NCI-H187 (cell line): ENCODE measurements at places on chromosomes 2 and 18.

GRCh38 chr2:204116159-204116792 is 179.7 kb downstream of the ICOS start:
- no peak for DNase-seq

DNA sequence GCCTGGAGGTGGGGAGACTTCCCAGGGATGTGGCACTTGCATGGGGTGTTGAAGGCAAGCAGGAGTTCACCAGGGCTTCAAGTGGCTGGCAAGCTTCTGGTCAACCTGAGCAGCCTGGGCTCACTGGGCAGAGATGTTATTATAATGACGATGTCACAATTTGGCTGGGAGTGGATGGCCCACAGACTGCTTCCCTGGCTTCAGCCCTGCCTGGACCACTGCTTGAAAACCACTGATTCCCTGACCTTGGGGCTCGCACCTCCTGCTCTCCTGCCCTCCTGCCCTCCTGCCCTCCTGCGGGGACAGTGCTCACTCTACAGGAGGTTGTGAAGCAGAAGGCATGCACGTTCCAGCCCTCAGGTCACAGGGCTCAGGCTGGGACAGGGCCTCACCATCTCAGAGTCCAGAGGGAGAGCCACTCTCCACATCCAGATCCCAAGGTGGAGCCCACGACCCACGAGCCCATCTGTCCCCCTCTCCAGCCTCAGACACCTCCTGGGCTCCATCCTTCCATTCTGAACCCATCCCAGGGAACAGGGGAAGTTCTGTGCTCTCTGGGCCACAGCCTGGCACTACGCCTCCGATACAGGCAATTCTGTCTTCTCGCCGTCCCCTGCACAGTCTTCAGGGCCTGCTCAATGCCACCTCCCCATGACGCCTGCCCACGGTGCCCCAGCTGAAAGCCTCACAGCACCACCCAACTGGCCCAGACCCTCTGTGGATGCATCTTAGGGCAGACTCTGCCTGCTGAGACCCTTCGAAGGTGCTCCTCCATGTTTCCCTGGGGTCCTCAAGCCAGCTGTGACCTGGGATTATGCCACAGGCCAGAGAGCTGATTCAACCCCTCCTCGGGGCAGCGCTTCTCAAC is 241.6 kb upstream of the RAB6C start:
- no peak for DNase-seq

DNA sequence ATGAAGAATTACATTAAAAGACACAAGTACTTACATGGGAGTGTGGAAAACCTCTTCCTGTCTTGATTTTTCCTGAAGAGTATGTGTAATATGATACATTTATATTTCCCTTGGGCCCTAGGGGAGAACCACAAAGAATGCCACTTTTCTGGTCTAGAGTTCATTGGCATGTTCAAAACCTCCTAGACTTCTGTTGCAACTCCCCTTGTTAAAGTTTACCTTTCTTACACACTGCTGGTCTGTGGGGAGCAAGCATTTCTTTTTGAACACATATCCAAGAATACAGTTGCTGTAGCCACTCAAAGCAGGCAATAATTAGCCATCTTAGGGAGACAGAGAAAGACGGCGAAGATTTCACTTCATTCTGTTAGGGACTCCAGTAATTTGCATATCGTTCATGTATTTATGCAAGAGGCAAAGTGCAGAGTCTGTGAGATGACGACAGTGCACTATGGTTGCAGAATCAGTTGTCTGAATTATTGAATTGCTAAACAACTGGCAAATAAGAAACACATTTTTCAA is 103.5 kb downstream of the NOL4 start:
- DNase-seq: no peak

DNA sequence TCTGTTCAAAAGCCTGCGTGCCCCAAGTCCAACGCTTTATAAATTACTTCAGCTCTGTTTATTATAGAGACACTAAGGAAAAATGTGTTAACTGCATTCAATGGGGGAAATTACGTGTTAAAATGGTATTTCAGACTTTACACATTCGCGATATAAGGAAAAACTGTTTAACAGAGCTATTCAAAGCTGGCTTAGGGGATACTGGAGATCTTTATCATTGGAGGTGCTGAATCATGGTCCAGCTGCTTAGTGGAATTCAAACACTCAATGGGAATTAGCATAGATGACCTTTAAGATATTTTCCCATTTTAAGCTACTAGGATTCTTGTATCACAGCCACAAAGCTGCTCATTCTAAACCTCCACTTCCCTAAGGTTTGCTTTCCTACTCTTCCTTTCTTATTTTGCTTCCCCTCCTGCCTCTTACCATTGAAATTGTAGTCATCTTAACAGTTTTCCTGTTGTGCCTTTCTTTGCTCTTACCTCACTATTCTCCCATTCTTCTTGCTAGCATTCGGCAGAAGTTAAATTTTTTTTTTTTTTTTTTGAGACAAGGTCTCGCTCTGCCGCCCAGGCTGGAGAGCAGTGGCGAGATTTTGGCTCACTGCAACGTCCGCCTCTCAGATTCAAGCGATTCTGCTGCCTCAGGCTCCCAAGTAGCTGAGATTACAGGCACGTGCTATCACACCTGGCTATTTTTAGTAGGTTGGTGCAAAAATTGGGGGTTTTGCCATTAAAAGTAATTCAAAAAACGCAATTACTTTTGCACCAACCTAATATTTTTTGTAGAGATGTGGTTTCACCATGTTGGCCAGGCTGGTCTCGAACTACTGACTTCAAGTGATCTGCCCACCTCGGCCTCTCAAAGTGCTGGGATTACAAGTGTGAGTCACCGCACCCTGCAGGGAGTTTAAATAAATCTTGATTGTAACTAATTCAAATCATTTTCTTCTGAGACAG is 6.5 kb downstream of the SULT6B1 start:
- no peak for DNase-seq

DNA sequence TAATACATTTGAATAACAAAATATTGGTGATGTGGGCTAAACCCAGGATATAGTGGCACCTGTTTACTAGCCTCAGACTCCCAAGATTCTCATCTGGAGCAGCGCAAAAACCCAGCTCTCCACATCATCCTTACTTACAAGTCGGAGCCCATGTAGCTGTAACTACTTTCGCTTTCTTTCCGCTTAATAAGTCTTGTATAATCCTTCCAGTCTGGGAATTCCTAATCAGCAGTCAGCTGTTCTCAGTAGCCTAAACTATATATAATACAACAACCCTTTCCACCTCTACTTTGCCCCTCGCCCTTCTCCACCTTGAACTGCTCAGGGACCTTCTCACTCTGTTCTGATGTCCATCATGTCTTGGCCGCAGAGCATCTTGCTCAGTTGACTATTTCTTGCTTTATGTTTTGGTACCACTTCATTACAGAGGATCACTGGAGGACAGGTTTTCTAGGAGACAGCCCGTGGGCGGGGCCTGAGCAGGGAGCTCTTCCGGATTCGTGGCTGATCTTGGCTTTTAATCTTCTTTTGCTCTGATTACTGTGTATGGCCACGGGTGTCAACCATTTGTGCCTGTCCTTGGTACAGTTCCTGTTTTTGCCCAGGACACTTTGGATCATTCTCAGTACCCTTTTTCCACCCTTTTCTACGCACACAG is 119.9 kb upstream of the SERTAD2 start:
- no peak for DNase-seq

- no peak for DNase-seq
These were observed 41.4 kb upstream of the AKAIN1 start for GRCh38 chr18:5238371-5238976.

DNA sequence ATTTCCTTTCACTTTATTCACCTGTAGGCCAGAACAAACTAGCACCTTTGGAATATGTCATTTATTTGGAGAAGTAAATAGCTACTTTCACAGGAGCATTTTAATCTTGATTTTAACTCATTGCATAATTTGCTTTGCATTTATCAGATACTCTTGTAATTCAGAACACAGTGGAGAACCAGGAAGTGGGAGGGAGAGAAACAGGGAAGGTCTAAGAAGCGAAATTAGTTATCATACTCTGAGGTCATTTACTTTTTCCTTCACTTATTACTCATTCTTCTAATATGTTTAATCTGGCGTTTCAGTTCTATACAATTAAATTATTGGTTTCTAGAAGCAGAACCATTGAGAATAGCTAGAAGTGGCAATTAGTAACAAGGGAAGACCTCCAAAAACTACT is 20.7 kb downstream of the RBM44 start:
- no peak for DNase-seq

- DNase-seq: no peak
These were observed 26.1 kb downstream of the PKDCC start for GRCh38 chr2:42073739-42074503.

GRCh38 chr2:239549711-239550255 is 149.0 kb upstream of the HDAC4 start:
- DNase-seq: no peak

- DNase-seq: no peak
These were observed 1.2 kb upstream of the RAD51AP2 start for GRCh38 chr2:17519486-17519885.

GRCh38 chr2:57330447-57330846 is 716.2 kb upstream of the VRK2 start:
- no peak for DNase-seq

DNA sequence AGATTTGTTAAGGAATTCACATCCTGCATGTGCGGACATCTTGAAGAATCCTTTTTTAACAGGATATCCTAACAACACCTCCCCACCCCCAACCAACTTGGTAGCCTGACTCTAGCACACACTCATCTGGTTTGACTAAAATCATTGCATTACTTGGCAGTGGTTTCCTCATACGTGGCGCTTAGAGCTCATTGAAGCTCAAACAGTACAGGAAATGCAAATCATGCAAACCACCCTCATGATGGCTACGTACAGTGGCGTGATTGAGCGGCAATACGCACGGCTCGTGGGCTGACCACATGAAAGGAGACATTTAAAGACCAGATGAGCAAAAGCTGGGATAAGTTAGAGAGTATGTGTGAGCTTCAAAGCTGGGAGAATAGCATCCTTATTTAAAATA is 336.2 kb downstream of the ZEB2 start:
- no peak for DNase-seq

- DNase-seq: no peak
These were observed 715.7 kb upstream of the NXPH2 start for GRCh38 chr2:139495851-139496250.

- no peak for DNase-seq
These were observed 68.0 kb downstream of the FAM171B start for GRCh38 chr2:186761814-186762213.

DNA sequence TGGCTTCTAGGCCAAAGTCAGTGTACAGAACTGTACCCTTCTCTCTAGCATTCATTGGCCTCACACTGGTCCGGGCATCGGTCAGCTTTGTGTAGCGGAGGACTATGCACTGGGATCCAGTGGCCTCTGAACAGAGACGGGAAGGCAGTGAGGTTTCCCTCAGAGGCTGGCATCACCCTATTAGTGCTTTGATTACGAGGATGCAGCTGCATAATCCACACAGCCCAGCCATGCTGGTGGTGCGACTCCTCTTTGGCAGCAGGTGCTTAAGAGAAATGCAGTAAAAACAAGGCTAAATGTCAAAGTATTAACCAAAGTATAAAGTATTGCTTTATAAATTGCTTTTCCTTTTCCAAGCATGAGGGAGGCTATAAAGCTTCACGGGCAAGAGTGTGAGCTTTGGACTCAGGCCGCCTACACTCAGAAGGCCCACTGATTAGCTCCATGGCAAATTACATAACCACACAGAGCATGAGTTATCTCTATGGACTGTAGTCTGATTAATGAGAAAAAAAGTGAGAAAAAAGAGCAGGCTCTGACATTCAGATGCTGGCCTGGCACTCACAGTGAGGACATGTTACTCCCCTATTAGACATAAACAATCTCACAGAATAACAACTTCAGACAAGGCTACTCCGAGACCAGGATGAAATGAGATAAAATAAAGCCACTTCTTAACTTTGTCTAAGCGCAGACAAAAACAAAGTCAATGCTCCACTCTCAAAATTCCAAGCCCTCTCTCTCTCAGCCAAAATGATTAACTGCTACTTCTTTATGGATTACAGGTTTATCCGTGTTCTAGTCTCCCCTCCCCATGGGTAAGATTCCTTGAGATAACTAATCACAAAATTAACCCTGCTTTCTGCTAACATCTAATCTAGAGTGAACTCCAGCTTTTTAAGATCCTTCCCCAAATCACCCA is 6.4 kb upstream of the CRYGC start:
- no peak for DNase-seq
